ENCODE measurements at places on chromosomes 1 and 21. TPM values are rescaled to one million over a fixed set of nuclear protein-coding genes. Genes with fewer than 3 reads are reported as not detected.

- no peak for DNase-seq
Observed at GRCh38 chr1:209433649-209434031, 149.9 kb upstream of the CAMK1G start.

DNA sequence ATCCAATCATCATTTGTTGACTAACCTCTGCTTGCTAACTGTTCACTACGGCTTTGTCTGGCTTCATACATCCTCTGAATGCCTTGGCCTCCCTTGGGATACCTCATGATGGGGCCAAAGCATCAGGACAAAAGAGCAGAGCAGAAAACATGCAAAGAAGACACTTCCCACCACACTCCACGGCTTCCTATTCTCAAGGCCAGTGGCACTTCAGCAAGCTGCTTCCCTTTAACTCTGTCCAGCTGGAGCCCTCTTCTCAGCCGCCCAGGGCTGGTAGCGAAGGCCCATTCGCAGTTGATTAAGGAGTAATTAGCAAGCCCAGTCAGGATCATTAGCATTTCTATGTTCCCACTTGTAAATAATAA is 224.3 kb upstream of the FGGY start:
- DNase-seq, result no peak

DNA sequence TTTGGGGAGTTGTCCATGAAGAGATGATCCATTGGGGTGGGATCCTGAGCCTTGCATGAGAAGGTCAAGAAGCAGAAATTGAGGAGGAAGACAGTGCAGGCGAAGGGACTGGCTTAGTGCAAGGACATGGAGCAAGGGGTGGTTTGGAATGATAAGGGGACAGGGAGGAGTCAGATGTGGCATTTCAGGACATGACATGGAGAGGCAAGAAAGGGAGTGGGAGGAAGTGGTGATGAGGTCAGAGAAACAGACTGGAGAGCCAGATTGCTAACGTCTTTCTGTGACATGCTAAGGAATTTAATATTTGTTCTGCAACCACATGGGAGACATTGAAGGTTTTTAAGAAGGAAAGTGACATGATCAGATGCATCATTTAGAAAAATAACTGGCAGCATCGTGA is 346.8 kb upstream of the FMN2 start:
- no peak for DNase-seq

- DNase-seq, result no peak
Observed at GRCh38 chr1:8086055-8086454, 59.9 kb upstream of the ERRFI1 start.

GRCh38 chr1:215040190-215040589 is 42.3 kb upstream of the KCNK2 start:
- DNase-seq, result no peak

DNA sequence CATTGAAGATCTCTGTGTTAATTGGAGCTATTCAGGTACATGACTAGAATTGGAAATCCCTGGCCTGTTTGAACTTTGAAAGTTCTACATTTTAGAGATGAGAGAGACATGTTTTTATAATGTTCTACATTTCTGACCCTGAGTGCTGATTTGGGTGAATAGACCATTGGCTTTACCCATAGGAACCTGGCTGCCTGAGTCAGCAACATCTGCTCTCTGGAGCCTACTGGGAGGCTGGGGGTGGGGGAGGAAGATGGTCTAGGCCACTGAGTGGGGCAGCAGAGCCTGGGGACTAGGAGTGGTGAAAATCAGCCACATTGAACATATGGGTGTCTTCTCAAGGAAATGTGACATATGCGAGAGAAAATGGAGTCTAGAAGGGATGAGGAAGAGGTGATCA is 1.4 kb upstream of the VANGL1 start:
- DNase-seq, result no peak

The LMX1A gene
- 1.3 TPM for polyA plus RNA-seq

The CCDC190 gene
- polyA plus RNA-seq, result 0.07 TPM

The CNR2 gene
- 0.06 TPM for polyA plus RNA-seq

All from large intestine (tissue), 12 donors.